ENCODE measurements at places on chromosomes 11 and 22.

DNA sequence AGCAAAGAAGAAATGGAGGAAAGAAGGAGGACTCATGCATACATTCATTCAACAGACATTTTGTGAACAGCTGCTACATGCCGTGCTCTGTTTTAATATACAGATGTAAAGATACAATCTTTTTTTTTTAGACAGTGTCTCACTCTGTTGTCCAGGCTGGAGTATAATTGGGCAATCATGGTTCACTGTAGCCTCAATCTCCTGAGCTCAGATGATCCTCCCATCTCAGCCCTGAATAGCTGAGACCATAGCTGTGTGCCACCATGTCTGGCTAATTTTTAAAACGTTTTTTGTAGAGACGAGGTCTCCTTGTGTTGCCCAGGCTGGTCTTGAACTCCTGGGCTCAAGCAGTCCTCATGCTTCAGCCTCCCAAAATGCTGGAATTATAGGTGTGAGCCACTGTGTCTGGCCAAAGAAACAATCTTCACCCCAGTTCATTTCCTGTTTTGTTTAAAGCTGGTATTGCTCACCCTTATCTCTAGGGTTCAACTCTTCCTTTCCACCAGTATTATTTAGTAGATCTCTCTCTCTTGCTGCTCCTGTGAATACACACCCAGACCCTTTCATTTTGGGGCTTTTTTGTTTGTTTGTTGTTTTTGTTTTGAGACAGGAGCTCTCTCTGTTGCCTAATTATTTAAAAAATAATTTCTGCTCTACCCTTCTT, 69.8 kb downstream of the RNF169 start:
- no peak for DNase-seq

- DNase-seq, result no peak
Observed at GRCh38 chr11:115724666-115725065, 220.5 kb upstream of the CADM1 start.

- no peak for DNase-seq
Observed at GRCh38 chr11:78851878-78852586, 277.4 kb upstream of the NARS2 start.

GRCh38 chr22:29112121-29112520, 39.3 kb downstream of the KREMEN1 start:
- no peak for DNase-seq

GRCh38 chr22:29143941-29144785, 61.5 kb upstream of the EMID1 start:
- no peak for DNase-seq

DNA sequence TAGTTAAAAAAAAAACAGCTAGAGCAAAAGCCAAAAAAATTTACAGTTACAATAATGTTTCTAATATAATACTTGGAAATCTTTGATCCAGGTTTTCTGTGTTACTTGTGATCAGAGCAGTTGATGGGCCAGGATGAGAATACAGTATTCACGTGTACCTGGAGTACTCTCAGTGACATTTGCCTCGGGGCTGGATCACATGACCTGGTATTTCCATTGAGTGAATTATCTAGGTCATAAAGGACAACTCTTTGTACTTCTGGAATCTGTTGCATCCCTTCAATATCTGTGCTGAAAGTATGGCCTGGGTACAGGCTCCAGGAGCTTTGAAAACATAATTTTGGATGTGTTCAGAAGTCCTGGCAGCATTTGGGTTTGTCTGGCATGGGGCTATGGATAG, 93.5 kb downstream of the GRAMD1B start:
- DNase-seq, result no peak

DNA sequence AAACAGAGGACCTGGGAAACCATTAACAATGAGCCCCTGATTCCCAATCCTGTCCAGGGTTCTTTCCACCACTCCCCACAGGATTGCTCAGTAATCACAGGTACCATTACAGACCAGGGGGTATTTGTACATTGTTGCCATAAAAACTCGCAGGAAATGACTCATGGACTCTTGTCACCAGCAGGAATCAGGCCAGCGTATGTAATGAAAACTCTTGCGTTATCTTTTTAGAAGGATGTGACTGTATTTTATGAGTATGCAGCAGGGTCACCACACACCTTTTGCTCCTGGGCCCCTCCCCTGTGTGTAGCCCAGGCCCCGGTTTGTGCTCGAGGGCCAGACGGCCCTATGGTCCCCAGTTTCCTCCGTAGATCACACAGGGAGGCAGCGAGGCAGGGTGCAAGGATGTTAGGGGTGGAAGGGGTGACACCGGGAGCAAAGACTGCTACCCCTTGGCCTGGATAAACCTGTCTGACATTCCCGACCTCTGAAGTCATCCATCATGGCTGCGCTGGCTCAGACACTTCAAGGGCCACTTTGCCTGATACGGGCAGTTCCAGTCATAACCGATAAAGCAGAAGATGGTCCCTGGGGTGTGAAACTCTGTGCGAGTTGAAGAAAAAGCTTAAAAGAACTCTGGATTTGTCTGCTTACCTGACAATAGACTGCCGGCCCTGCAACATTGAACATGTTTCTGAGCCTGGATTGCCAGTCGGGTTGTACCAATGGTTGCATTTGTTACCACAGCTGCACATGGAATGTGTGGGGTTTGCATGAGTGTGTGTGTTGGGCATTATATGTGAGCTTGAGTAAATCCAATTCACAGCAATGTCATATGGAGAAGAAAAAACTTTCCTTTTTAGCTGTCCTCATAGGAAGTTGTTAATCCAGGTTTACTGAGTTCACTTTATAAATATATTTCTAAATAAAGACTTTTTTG, 56.9 kb downstream of the MICAL2 start:
- no peak for DNase-seq

DNA sequence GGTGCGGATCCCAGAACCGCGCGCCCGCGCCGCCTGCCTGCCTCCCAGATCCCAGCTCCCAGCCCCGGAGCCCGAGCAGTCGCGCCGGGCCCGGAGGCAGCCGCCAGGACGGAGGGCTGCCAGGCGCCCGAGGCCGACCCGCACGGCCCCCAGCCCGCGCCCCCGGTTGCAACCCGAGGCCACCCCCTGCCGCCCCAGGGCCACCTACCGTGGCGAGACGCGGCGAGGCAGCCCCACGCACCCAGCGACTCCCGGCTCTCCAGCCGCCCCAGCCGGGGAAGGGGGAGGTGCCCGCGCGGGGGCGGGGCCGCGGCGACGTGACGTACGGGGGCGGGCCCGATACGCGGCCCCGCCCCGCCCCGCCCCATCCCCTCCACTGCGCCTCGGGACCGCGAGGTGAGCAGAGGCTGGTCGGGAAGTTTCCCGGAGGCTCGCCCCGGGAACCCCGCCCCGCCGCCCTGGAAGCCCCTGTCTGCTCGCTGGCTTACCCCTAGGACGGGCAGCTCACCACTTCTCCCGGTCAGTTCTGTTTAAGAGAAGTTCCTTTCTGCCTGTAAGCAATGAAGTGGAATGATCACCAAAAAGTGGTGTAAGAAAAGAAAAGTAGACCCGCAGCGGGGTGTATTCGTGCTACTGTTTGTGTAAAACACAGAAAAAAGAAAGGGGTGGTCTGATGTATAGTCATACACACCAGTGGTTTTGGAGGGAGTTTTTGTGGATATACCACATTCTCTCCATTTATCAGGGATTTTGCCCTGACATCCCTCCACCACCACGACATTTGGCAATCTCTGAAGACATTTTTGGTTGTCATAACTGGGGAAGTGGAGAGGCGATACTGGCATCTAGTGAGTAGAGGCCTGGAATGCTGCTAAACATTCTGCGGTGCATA, at the start of gene TPST2:
TSS of gene TPST2 (minus strand) at position 288 of the 892 bp plus-strand sequence. CDS start 48,502 bp downstream, outside the sequence.
- DNase-seq, result no peak

- no peak for DNase-seq
Observed at GRCh38 chr22:35752863-35753189, 35.2 kb downstream of the APOL5 start.

DNA sequence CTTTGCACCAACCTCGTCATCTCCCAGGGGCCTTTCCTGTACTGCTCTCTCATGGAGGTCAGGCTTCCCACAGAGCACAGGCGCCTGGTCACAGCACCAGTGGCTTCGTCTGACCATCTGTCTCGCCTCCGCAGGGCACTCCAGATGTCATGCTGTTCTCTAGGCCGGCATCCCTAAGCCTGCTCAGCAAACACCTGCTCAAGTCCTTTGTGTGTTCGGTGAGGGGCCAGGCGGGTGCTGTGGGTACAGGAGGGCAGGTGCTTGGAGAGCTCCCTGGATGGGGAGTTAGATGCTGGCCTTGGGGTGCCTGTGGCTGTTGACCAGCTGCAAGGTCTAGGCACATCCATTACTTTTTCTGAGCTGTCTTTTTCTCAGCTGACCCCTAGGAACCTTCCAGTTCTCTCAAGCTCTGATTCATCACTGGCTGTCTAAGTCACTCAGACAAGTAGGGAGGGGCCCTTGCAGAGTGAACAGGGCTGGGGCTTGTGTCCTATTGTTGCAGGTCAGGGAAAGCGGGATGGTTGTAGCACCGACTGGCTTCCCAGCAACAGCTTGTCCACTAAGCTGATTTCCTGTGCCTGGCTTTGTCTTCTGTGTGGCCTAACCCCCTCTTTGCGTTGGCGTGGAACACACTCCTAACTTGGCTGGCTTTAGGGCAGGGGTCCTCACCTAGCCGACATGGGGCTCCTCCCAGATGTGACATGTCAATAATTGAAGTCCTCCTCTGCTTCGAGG, 9.2 kb downstream of the CLDN5 start:
- DNase-seq, result no peak

DNA sequence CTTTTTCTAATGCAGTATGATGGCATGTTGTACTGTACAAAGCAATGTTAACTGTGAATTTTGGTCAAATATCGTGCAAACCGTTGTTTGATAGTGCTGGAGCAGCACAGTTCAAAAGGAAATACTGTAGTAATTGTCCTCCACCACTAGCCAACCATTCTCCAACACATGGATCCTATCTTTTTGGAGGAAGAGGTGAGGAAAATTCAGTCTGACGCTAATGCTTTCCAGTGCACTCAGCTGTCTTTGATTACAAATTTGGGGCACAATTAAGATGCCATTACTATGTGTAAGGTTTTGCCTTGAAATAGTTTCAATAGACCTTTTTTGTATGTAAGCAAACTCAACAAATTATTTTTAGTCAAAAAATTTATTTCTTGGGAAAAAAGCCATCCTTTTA, 240.5 kb upstream of the CCDC179 start:
- no peak for DNase-seq

Measured in retinal pigment epithelial cell (primary cell).